ENCODE measurements at places on chromosomes 13 and 19.
A peak's percentile ranks its signal among the peaks of the same experiment; 100 is the strongest.

DNA sequence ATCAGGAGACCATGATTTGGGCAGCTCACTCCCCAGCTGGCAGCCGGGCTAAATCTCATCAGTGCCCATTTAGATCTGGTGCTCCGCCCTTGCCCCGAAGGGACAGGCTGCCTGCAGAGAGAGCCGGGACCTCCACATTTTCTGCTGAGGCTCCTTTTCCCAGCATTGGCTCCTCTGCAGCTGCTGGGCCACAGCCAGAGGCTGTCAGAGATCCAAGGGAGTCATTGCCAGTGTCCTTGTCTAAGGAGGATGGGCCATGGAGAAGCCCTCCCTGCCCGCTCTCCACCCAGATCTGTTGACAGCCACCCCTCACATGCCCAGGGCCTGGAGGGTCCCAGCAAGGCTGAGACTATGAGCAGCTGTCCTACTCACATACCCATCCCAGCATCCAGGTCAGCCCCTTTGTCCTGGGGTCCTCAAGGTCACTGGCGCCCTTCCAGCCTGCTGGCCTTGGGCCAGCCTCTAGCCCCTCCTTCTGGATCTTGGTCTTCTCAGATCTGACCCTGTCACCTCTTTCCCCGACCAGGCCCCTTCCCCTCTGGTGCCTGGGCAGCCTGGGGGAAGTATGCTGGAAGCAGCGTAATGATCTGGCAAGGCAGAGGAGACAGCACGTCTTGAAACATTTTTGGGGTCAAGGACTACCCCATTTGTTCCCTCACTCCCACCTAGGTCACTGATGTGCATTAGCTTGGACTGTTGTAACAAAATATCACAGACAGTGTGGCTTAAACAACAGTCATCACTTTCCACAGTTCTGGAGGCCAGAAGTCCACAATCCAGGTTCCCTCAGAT, 7.9 kb downstream of the PIN1 start:
- no peak for DNase-seq

- DNase-seq: no peak
Measured at GRCh38 chr13:46748300-46748699, 48.7 kb downstream of the ESD start.

- DNase-seq: no peak
Measured at GRCh38 chr19:38812841-38813320, at the start of gene LGALS4. LGALS4 (minus strand) TSS chr19:38812945; CDS start chr19:38812886, 59 bp downstream.

DNA sequence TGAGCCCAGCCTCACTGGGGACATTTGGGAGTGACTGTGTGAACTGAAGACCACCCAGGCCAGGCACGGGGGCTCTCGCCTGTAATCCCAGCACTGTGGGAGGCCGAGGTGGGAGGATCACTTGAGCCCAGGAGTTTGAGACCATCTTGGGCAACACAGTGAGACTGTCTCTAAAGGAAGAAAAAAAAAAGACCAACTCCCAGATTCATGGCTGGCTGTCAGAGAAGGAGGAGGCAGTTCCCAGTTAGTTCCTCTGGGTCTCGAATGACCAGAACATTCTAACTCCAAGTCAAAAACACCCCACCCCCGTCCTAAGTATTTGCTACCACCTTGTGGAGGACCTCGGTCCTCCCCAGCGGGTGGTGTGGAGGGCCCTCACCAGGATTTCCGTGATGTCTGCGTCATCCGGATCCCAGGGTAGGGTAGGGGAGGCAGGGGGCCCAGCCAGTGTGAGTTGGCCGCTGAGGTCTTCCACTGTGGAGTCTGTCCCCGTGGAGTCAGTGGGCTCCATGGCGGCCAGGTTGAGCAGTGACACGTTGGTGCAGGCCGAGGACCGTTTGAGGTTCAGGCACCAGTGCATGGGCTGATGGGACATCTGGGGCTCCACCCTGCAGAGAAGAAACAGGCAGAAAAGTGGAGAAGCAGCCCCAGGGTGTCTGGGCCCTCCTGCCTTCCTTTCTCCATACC, 1.3 kb downstream of the TSKS start:
- DNase-seq: peak; percentile 28

DNA sequence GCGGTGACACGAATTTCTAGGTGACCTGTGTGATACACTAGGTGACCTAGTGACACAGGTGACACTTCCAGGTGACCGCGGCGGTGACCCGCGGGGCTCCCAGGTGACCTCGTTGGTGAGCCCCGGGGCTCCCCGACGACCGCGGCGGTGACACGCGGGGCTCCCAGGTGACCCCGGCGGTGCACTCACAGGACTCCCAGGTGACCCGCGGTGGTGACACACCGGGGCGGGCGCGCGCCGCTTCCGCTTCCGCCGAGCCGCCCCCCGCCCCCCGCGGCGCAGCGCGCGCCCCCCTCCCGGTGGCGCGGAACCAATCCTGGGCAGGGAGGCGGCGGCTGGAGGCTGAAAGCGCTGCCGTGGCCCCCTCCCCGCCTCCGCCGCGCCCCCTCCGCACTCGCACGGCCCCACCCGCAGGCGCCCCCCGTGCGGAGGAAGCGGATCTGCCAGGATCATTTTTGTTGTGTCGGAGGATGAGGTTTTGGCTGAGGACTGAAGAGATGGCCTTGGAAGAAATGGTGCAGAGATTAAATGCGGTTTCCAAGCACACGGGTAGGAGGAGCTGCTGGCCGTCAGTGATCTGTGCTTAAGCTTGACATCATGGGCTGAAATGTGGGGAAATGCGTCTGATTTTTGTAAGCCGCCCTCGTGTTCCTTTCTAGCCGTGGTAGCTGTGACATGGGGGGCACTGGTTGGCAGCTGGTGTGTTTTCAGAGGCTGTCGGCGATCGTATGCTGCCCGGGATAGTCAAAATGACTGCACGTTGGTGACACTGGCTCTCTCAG, at the start of gene MCF2L:
Gene MCF2L, plus strand, starts transcription at position 305 of the 782 bp plus-strand sequence. Its CDS starts 166 bp downstream, at position 471.
- peak; percentile 29 for DNase-seq

DNA sequence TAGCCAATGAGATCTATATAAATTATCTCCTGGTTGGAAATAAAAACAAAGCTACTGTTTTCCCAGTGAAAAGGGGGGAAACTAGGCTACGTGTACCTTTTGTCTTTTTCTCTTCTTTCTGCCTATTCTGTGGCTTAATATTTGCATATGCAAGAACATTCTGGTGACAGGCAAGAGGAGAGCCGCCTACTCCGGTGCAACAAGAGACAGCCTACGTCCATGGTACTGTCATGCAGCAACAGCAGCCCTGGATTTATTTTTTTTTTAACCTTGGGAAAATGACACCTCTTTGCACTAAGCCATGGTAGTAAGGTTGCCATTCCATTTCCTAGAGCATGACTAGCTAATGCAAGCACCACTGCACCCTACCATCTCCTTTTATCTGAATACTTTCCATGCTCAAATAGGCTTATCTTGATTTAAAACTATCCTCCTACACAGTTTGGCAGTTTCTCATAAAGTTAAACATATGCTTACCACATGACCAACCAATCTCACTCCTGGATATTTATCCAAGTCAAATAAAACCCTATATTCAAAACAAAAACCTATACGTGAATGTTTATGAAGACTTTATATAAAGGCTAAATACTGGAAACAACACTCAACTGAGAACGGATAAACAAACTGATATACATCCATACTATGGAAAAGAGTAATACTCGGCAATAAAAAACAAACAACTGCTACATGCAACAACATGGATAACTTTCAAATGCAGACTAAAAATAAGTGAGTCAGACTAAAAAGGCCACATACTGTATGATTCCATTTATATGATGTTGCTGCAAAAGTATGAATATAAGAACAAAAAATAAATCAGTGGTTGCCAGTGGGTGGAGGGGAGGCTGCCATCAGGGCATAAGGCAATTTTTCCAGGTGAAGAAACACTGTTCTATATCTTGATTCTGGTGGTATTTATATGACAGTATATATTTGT, 17.3 kb downstream of the NUFIP1 start:
- DNase-seq: peak; percentile 14

Data from fibroblast of skin of abdomen (primary cell).